IPS DF 19.7 (cell line): ENCODE measurements at places on chromosomes 4 and X.

DNA sequence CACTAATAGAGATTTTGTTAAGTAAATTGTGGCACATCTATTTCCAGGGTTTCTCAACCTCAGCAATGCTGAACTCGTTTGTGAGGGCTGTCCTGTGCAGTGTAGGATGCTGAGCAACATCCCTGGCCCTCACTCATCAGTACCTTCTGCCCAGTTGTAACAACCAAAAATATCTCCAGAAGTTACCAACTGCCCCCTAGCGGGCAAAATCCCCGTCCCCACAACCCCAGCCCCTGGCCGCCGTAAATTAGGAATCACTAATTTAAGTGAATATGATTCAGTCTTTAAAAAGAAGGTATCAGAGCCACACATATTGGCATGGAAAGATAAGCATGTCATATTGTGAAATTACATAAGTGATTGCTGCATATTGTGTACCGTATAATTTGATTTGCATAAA is 123.4 kb downstream of the ASB9 start:
- DNase-seq, result no peak

DNA sequence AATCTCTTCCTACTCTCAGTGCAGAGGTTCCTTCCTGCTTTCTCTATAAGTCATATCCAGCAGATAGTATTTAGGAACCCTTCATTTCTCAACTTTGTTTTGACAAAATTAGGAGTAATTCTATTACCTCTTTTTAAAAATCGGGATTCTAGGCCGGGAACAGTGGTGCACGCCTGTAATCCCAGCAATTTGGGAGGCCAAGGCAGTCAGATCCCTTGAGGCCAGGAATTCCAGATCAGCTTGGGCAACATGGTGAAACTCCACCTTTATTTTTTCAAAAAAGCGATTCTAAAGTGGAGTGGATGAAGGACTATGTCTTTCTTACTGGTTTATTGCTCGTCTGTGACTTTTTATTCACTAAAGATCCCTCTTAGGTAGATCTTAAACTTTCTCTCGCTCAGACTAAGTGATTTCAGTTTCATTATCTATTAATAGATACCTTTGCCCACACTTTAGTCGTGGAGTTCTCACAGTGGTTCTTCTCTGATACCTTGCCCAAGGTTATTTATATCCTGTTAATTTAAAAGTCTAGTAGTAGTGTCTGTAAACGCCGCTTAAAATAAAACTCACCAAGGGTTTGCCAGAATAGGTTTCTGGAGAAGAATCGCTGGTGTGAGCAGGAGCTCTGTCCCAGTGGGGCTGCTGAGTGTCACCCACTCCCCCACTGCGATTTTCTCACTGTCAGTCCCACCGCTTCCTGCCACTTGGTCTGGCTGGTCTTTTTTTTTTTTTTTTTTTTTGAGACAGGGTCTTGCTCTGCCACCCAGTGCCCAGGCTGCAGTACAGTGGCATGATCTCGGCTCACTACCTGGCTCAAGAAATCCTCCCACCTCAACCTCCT is 27.0 kb upstream of the TMEM131L start:
- DNase-seq, result no peak

- no peak for DNase-seq
Measured at GRCh38 chrX:83416273-83416672, 91.8 kb upstream of the POU3F4 start.

DNA sequence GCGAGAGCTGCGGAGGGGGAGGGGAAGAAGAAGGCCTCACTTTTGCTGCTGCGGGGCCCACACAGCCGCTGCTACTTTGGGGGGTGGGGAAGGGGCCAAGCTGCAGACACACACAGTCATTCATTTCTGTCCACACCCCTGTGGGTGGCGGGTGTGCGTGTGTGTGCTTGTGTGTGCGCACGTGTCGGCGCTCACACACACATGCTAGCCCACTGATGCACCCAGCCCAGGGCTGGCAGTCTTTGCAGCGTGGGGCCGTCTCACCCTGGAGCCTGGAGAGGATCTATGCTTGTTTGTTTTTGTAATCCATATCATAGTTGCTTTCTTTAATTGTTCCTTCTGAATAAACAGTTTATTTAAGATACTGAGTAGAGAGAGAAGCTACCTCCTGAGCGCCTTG is 4.0 kb downstream of the DUSP9 start:
- DNase-seq, result no peak

GRCh38 chr4:1570291-1571164 is 113.6 kb downstream of the FAM53A start:
- DNase-seq, result no peak

GRCh38 chr4:29066861-29067260 is 1653.3 kb upstream of the PCDH7 start:
- no peak for DNase-seq

DNA sequence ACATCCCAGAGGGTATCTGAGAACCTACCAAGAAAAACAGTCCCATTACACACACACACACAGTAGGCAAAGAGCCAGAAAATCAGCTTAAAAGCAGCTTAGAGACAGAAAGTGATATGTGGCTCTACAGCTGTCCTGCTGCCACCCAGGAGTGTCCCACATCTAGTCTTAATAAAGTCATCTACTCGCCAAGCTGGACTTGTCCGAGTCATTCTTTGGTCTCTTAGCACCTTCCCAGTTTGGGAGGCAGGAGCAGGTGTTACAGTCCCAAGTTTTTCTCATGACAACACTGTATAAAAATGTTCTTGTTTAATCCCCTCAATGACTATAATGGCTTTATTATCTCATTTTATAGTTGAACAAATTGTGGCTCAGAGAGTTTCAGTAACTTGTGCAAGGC is 252.5 kb upstream of the CASK start:
- no peak for DNase-seq

DNA sequence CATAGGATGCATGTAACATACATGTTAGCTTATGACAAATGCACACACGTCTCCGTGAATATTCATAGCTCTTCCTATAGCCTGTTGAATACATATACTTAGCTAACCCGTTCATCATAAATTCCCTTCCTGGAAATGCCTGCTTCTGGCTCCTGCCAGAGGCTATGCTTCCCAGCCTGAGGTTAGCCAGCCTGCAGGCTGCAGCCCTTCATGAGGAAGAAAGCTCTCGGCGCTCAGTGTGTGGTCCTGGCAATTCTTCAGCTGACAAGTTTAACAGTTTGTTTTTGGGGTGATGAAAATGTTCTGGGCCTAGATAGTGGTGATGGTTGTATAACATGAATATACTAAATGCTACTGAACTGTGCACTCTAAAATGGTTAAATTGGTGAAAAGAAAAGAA is 48.8 kb upstream of the MAN2B2 start:
- no peak for DNase-seq

- DNase-seq, result no peak
Measured at GRCh38 chr4:109982521-109982920, 69.8 kb downstream of the EGF start.

DNA sequence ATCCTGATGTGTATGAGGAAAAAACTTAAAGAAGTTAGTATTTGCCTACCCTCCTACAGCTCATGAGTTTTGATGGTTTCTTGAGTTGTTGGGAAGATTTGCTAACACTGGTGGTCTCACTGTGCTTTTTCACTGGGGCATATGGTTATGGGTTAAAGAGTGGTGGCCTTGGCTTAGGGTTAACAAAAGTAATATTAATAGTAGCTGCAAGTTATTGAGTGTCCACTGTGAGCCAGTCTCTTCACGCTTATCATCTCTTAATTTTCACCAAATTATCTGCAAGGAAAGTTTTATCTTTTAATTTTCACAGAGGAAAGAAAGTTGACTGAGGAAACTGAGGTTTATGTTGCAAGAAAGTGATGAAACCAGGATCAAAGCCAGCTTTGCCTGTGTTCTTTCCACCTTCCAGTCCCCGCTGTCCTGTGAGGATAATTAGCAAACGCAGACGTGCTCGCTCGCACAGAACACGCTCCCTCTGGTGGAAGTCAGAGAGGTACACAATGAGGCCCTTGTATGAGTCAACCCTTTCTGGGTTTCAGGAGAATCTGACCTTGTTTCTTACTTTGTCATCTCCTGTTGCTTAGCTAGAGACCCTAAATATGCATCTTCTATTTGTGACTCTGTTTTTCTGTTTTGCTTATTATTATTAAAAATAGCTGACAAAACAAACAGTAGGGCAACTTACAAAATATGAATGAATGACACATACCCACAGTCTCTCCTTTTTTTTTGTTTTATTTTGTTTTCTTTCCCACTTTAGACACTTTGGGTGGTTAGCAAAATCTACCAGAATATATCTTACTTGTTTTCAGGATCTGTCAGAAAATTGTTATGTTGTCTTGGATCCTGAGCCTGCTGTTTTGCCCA is 94.3 kb downstream of the DDIT4L start:
- no peak for DNase-seq

GRCh38 chr4:84634961-84635360 is 52.0 kb downstream of the CDS1 start:
- DNase-seq, result no peak

DNA sequence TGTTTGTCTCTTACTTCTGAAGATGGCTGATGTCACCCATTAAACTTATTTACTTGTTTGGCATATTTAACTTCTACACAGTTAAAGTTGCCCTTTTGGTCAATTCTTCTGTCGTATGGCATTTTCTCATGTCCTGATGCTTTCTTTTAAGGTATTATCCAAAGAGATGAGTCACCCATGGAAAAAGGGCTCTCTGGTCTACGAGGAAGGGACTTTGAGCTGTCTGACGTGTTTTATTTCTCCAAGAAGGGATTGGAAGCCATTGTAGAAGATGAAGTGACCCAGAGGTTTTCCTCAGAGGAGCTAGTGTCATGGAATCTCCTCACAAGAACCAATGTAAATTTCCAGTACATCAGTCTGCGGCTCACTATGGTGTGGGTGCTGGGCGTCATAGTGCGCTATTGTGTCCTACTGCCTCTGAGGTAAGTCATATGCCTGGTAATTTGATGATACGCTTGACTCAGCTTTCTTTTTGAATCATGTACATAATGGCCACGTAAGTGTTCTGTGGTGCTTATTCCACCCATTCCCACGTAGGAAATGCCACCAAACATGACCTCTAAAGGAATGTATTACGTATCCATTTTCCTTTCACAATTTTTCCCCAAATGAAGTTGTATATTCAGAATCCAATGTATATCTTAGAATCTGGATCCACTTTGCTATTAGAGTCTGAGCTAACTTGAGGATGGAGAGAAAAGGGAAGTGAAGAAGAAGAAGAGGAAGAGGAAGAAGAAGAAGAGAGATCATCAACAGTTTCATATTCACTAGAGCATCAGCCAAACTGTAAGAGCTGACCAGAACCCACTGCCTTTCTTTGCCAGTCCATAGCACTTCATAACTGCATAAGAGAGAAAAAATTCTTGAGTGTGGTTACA is 45.7 kb downstream of the GPAT3 start:
- no peak for DNase-seq

GRCh38 chr4:162891788-162892707 is 274.6 kb downstream of the NAF1 start:
- DNase-seq, result no peak

- DNase-seq, result no peak
Measured at GRCh38 chrX:140526171-140526570, 21.3 kb upstream of the SOX3 start.

DNA sequence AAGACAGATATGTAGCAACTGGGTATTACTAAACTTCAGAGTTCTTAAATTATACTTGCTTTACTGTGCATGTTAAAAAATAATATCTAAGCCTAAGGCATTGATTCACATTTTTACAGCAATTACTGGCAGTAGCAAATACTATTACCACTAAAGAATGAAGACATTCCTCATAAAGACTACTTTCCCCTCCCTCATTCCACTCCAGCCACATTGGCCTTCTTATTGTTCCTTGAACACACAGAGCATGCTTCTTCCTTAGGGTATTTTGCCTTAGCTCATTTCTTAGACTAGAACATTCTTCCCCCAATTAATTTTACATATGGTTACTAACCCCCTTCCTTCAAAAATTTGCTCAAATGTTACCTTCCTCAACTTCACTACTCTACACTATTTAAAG is 717.0 kb downstream of the CCSER1 start:
- DNase-seq, result no peak

DNA sequence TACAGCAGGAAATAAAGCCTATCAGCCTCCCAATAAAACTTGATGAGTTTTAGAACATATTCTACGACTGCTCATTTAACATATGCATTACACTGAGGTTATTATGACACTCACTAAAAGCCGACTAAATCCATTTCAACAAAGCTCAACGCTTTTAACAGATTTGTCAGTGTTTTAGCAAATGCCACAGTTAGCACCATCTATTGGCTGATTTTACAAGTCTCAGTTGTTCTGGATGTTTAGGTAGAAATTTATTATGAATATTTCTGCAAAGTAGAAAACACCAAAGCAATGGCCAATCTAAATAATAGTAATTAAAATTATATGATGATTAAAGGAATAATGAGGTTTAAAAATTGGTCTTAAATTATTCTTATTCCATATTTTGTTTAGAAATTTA is 993.2 kb upstream of the PCDH7 start:
- DNase-seq, result no peak

GRCh38 chrX:78109458-78109857 is 5.4 kb downstream of the PGK1 start:
- DNase-seq, result no peak

DNA sequence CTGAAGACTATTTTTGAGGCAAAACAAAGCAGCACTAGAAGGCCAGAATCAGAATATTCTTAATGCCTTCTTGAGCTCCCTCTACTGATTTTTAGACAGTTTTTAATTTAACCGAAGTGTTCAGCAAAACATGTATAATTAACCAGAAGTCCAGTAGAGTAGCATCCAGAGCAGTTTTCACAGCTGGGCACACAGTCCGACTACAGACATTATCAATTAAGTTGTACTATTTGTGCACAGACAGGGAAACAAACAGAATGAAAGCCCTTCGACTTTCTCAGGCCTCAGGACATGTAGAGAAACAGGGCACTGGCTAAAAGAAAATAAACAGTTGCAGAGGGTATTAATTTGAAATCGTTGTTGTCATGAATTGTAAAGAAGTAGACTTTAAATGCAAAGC is 11.9 kb downstream of the FSTL5 start:
- no peak for DNase-seq

GRCh38 chrX:71871367-71871766 is 39.3 kb upstream of the NHSL2 start:
- no peak for DNase-seq

- DNase-seq, result no peak
Measured at GRCh38 chr4:103757631-103758030, 37.8 kb upstream of the TACR3 start.

GRCh38 chr4:73127839-73128453 is 58.4 kb upstream of the COX18 start:
- DNase-seq, result no peak

GRCh38 chr4:95212692-95213091 is 336.1 kb downstream of the UNC5C start:
- no peak for DNase-seq

DNA sequence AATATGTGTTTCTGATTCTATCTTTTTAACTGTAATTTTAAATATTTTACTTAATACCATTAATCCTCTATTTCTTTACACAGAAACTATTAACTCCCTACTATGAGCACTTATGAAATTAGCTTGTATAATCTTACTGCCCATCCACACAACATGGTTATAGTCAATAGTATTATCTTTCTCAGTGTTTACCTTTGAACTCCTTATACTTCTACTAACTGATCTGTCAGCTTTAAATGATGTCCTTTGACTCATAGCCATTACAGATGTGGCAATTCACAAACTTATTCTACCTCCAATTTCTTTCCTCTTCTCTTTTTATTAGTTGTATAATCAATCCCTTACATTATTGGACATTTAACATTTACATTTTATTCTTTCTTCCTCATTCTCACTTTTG is 5.5 kb downstream of the SEC31A start:
- no peak for DNase-seq
